ENCODE measurements at places on chromosomes 12 and 14. TPM values are rescaled to one million over a fixed set of nuclear protein-coding genes. Genes with fewer than 3 reads are reported as not detected.
A peak's percentile ranks its signal among the peaks of the same experiment; 100 is the strongest.

GRCh38 chr14:37436519-37436918 is 158.5 kb downstream of the FOXA1 start:
- no peaks in the 10 kb centered on the region for H3K4me1 ChIP-seq
- H3K27ac ChIP-seq = no peak overlapping the region
- H3K36me3 ChIP-seq = no peaks in the 10 kb centered on the region
- no peaks in the 10 kb centered on the region for H3K27me3 ChIP-seq
- no peak overlapping the region for H3K4me3 ChIP-seq
- DNase-seq = no peak

GRCh38 chr12:116262741-116263140 is 14.8 kb downstream of the MED13L start:
- no peaks in the 10 kb centered on the region for H3K27me3 ChIP-seq
- H3K4me1 ChIP-seq = peaks cover 43% of the 10 kb centered on the region
- H3K4me3 ChIP-seq = no peak overlapping the region
- DNase-seq = no peak
- H3K36me3 ChIP-seq = no peaks in the 10 kb centered on the region
- H3K27ac ChIP-seq = no peak overlapping the region

- no peaks in the 10 kb centered on the region for H3K27me3 ChIP-seq
- DNase-seq = no peak
- no peaks in the 10 kb centered on the region for H3K4me1 ChIP-seq
- no peaks in the 10 kb centered on the region for H3K36me3 ChIP-seq
- H3K4me3 ChIP-seq = no peak overlapping the region
Observed at GRCh38 chr12:47562201-47562600, 143.6 kb downstream of the RPAP3 start.

DNA sequence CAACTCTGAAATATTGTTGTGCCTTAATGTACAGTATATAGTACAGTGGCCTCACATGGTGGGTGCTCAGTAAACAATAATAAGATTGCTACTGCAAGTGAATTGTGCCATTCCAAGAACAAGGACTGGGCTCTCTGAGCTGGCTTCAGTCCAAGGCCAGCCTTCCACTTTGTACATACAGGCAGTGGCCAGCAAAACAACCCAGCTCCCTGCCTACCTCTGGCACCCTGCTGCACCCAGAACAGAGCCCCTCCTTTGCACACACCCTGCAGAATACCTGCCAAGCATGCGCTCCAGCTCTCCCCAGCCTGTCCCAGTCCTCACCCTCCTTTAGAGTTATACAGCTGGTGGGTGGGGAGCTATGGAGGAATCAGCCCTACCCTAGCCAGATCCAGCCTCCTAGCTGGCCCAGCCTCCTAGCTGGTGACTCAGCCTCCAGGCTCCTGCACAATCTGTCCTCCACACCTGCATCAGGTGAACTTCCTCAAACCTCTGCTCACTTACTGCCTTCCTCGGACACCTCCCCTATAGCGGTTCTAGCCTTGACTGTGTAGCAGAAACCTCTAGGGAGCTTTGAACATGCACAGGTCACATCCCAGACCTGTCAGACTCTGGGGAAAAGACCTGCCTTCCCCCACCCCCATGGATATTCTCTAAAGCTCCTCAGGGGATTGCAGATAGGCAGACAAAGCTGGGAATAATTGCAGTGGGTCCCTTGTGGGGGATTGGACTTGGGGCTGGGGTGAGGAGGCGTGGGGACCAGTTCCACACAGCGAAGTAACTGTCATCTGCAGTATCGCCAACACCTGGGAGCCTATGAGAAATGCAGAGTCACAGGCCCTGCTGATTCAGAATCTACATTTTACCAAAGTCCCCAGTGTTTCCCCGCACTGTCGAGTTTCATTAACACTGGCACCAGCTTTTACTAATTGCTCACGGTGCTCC is 17.9 kb downstream of the ZDHHC22 start:
- H3K27ac ChIP-seq = peak overlapping the region; percentile 54
- DNase-seq = peak; percentile 73
- peaks cover 71% of the 10 kb centered on the region for H3K4me1 ChIP-seq
- H3K36me3 ChIP-seq = peaks cover under 1% of the 10 kb centered on the region
- H3K4me3 ChIP-seq = no peak overlapping the region
- H3K27me3 ChIP-seq = peaks cover 27% of the 10 kb centered on the region

The SAV1 gene
- 30.6 TPM for total RNA-seq

- H3K27me3 ChIP-seq = no peaks in the 10 kb centered on the region
- no peaks in the 10 kb centered on the region for H3K4me1 ChIP-seq
- no peak overlapping the region for H3K27ac ChIP-seq
- no peak overlapping the region for H3K4me3 ChIP-seq
- H3K36me3 ChIP-seq = no peaks in the 10 kb centered on the region
Observed at GRCh38 chr12:23703051-23703450, 246.4 kb downstream of the SOX5 start.

DNA sequence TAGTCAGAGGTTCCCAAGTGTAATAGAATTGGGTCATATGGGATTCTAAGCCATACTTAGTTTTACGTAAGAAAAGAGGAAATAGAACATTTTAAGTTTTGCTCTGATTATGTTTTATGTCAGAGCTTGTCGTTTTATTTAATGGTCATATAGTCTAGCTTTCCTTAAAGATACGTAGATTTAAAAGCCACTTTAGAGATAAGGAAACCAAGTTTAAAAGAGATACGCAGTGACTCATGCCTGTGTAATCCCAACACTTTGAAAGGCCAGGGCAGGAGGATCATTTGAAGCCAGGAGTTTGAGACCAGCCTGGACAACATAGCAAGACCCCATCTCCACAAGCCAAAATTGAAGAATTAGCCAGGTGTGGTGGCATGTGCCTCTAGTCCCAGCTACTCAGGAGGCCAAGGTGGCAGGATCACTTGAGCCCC is 19.5 kb downstream of the MAPK1IP1L start:
- peaks cover 10% of the 10 kb centered on the region for H3K4me1 ChIP-seq
- DNase-seq = no peak

The ATXN7L3B gene
- total RNA-seq = 25.8 TPM

DNA sequence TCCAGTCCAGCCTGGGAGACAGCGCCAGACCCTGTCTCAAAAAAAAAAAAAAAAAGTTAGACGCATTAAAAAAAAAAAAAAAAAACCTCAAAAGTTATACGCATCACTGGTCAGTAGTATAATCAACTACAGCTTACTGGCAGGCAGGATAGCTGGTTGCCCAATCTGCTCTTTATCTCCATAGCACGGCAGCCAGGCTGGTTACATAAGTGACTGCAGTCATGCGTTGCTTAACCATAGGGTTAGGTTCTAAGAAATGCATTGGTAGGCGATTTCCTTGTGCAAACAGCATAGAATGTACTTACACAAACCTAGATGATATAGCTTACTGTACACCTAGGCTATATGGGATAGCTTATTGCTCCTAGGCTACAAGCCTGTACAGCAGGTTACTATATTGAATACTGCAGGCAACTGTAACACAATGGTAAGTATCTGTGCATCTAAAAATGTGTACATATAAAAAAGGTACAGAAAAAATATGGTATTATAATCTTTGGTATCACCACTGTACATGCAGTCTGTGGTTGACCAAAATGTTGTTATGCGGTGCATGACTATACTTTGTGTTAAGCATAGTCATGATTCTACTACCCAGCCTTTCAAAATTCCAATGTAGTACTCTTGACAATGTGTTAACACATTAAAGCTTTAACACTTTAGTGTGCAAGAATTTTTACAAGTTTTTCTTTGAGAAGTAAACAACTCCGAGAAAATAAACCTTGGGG is 8.1 kb downstream of the L2HGDH start:
- no peaks in the 10 kb centered on the region for H3K36me3 ChIP-seq
- peak overlapping the region; percentile 32 for H3K27ac ChIP-seq
- H3K4me1 ChIP-seq = no peaks in the 10 kb centered on the region
- no peak overlapping the region for H3K4me3 ChIP-seq
- no peaks in the 10 kb centered on the region for H3K27me3 ChIP-seq
- DNase-seq = no peak

The NDUFA9 gene
- total RNA-seq = 77.4 TPM

GRCh38 chr12:101939306-101939705 is 61.9 kb downstream of the DRAM1 start:
- peaks cover 39% of the 10 kb centered on the region for H3K4me1 ChIP-seq
- H3K4me3 ChIP-seq = no peak overlapping the region
- no peaks in the 10 kb centered on the region for H3K36me3 ChIP-seq

- DNase-seq = no peak
- no peaks in the 10 kb centered on the region for H3K36me3 ChIP-seq
- peaks cover 47% of the 10 kb centered on the region for H3K4me1 ChIP-seq
- no peaks in the 10 kb centered on the region for H3K27me3 ChIP-seq
- peak overlapping the region; percentile 67 for H3K27ac ChIP-seq
Observed at GRCh38 chr14:102916347-102917055, 6.0 kb upstream of the AMN start.

GRCh38 chr12:122978507-122978955 is 1.9 kb upstream of the ARL6IP4 start:
- no peak overlapping the region for H3K27ac ChIP-seq
- H3K27me3 ChIP-seq = no peaks in the 10 kb centered on the region
- peaks cover 77% of the 10 kb centered on the region for H3K4me1 ChIP-seq
- peaks cover 6% of the 10 kb centered on the region for H3K36me3 ChIP-seq
- H3K4me3 ChIP-seq = no peak overlapping the region
- peak; percentile 78 for DNase-seq

GRCh38 chr12:4044101-4044500 is 170.9 kb upstream of the PARP11 start:
- no peak overlapping the region for H3K27ac ChIP-seq
- H3K36me3 ChIP-seq = no peaks in the 10 kb centered on the region
- DNase-seq = no peak
- H3K4me3 ChIP-seq = no peak overlapping the region
- H3K27me3 ChIP-seq = peaks cover 3% of the 10 kb centered on the region

DNA sequence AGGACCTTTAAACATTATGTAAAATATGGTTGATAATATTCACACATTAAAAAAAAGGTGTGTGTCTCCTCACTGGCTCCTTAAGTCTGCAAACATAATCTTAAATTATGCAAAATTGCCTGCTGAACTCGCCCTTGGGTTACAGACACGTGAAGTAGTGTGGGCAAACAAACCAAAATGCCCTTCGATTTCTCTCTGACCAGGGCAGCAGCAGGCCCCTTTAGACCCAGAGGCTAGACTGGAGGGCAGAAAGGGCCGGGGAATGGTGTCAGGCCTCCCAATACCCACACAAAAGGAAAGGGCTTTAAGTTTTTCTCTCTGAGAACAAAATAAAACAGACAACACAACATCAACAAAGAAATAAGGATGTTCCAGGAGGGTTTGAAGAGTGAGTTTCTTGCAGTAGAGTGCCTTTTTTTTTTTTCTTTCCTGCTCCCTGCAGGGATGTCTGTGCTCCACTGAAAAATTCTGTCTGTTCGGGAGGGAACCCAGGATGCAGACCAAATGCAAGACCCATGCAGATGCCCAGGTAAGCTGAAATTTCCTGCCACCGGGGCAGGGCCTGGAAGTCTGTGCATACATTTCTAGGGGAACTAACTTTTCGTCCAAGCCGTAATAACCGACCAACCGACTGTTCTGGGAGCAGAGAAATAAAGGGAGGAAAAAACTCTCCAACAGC is 1.7 kb downstream of the TBX3 start:
- H3K27ac ChIP-seq = peak overlapping the region; percentile 55
- peak overlapping the region; percentile 42 for H3K4me3 ChIP-seq
- H3K27me3 ChIP-seq = peaks cover 4% of the 10 kb centered on the region
- no peak for DNase-seq
- no peaks in the 10 kb centered on the region for H3K4me1 ChIP-seq
